GM23248 (cell line): ENCODE measurements at places on chromosomes 7 and 10.
A peak's percentile ranks its signal among the peaks of the same experiment; 100 is the strongest.

DNA sequence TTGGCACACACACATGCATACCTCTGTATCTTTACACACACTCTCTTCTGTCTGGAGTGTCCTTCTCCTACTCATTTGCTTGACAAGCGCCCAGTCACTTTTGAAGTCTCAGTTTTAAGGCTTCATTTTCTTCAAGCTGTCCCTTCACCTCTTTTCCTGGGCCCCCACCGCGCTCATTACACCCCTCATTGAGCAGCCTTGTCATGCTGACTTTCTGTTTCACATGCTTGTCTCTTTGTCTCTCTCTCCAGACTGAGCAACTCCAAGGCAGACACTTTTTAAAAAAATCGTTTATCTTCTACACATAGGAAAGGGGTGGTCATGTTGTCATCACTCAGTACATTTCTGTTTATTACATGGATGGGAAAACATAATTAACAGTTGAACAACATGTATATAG is 225.2 kb upstream of the FZD1 start:
- DNase-seq: no peak

DNA sequence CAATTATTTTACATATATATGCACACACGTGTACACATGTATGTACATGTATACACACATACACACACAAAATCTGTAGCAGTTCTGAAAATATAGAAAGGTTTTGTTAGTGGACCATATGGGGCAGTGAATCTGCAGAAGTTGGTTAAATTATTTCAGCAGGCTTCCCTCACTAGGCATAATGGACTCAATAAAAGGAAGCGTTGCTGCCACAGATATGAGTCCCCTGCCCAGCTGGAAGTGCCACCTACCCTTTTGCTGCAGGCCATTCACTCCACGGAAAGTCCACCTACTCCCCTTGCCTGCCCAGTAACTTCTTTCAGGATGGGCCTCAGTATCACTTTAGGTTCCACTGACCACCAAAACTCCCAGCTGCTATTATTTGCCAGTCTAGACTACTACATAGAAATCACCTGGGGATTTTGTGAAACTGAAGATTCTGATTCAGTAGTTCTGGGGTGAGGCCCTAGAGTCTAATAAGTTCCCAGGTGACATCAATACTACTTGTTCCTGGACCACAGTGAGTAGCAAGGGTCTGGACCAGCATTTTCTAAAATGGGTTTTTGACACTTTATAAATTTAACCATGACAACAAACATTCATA is 29.3 kb upstream of the CROT start:
- no peak for DNase-seq

DNA sequence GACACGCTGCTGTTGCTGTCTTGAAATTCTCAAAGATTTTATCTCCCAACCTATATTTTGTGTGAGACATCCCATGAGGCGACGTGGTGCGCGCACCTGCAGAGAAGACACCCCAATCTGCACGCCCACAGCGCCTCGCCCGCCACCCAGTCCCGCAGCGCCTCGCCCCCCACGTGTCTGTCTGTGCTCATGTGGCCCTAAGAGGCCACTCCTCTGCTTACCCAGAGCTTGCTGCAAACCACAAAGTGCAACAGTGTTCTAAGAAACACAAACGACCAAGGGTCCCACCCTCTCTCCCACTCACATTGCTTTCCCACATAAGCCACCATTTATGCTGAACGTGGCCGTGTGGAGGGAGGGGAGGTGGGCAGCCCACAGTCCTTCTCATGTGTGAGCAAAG is 287.2 kb downstream of the PTPRN2 start:
- DNase-seq: no peak

DNA sequence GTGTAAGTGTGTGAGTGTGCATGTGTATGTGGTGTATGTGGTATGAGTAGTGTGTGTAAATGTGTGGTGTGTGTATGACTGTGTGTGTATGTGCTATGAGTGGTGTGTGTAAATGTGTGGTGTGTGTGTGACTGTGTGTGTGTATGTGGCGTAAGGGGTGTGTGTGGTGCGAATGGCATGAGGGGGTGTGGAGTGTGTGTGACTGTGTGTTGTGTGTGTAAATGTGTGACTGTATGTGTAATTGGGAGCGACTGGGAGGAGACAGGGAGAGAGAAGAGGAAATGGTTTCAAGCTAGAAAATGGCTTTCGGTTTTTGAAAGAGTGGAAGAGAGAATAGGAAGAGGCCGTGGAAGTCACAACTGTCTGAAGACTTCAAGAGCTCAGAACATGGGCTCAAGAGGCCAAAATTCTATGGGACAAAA is 23.6 kb upstream of the GATAD1 start:
- no peak for DNase-seq

DNA sequence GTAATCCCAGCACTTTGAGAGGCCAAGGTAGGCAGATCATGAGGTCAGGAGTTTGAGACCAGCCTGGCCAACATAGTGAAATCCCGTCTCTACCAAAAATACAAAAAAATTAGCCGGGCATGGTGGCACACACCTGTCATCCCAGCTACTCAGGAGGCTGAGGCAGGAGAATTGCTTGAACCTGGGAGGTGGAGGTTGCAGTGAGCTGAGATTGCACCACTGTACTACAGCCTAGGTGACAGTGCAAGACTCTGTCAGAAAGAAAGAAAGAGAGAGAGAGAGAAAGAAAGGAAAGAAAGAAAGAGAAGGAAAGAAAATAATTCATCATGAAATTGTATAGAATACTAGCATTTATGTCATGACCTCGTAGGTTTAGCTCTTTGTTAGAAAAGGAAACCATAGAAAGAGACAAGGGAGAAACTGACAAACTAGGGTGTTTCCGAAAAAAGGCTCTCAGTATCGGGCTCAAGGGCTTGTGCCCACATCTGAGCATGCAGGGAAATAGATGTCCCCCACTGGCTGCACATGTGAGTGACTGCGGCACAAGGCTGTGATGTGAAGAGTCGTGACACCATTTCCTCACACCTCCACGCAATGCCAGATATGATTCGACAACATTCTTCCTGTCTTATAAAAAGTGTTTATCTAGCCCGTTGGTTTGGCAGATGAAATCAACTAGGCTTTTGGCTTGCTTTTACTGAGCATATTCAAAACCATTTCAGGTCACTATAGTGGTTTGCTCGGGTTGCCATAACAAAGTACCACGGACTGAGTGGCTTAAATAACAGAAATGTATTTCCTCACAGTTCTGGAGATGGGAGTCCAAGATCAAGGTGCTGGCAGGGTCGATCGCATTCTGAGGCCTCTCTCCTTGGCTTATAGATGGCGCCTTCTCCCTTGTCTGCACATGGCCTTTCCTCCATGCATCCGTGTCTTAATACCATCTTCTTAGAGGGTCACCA is 2.0 kb downstream of the SRGN start:
- no peak for DNase-seq

GRCh38 chr10:58094985-58095718 is 172.5 kb downstream of the IPMK start:
- no peak for DNase-seq

GRCh38 chr7:96304573-96304972 is 17.3 kb downstream of the SLC25A13 start:
- peak; percentile 27 for DNase-seq

GRCh38 chr7:728602-729001 is 1.5 kb upstream of the PRKAR1B start:
- DNase-seq: no peak

DNA sequence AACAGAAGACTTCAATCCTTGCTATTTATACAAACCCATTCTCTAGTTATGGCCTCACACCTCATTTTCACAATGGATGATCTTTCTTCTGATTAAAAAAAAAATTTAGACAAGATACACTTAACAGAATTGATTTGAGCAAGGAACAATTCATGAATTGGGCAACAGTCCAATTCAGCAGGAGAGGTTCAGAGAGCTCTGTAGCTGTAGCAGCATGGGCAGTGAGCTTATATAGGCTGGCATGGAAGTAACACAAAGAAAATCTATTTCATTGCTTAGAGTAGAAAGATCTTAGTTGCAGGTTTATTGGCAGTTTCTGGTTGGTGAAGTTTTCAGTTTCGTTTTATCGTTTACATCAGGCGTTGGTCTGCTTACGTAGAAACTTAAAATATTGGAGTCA is 23.0 kb upstream of the LRGUK start:
- no peak for DNase-seq

GRCh38 chr7:96016056-96016586 is 243.8 kb downstream of the DYNC1I1 start:
- peak; percentile 33 for DNase-seq

DNA sequence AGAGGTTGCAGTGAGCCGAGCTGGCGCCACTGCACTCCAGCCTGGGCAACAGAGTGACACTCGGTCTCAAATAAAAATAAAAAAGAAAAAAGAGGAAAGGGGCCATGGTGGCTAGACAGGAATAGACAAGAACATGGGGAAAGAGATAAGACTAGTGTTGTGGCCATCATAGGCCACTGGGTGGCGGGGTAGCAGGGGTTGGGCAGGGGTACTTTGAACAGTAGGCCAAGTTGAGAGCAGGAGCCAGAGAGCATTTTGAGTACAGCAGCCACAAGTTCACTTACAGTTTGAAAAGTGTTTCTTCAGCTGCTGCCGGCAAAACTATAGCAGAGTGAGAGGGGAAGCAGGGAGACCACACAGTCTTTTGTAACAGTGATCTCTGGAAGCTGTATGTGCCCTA is 656.0 kb downstream of the CNTNAP2 start:
- no peak for DNase-seq

GRCh38 chr10:115028419-115028818 is 64.7 kb upstream of the ATRNL1 start:
- DNase-seq: no peak

DNA sequence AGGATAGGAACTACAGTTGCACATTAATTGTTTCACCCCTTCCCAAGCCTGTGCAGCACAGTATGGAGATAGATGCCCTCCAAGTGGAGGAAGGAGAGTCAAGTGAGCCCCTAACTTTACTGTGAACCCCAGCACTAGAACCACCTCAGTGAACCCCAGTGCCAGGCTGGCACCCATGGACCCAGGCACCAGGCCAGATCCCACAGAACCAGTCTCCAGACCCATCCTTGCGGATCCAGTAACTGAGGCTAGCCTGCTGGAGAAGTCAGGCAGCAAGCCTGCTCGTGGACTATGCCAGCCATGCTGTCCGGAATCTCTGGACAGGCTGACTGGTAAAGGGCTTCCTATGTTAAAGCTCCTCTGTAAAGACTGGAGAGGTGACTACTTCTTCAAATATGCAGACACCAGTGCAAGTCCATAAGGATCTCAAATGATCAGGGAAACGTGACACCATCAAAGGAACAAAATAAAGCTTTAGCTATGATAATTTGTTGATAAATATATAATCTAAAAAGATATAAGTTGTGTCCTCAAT is 27.7 kb downstream of the SHOC2 start:
- peak; percentile 34 for DNase-seq

DNA sequence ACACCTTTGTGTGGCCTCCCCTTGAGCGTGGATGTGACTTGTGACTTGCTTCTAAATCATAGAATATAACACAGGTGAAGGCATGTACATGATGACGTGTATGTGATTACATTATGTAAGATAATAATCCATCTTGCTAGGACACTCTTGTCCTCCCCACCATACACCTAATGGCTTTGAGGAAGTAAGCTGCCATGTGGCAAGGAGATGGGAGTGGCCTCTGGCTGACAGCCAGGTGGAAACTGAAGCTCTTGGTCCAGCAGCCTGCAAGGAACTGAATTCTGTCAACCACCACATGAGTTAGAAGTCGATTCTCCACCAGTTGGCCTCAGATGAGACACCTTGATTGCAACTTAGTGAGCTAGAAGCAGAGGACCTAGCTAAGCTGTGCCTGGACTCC is 67.4 kb upstream of the ELN start:
- no peak for DNase-seq

DNA sequence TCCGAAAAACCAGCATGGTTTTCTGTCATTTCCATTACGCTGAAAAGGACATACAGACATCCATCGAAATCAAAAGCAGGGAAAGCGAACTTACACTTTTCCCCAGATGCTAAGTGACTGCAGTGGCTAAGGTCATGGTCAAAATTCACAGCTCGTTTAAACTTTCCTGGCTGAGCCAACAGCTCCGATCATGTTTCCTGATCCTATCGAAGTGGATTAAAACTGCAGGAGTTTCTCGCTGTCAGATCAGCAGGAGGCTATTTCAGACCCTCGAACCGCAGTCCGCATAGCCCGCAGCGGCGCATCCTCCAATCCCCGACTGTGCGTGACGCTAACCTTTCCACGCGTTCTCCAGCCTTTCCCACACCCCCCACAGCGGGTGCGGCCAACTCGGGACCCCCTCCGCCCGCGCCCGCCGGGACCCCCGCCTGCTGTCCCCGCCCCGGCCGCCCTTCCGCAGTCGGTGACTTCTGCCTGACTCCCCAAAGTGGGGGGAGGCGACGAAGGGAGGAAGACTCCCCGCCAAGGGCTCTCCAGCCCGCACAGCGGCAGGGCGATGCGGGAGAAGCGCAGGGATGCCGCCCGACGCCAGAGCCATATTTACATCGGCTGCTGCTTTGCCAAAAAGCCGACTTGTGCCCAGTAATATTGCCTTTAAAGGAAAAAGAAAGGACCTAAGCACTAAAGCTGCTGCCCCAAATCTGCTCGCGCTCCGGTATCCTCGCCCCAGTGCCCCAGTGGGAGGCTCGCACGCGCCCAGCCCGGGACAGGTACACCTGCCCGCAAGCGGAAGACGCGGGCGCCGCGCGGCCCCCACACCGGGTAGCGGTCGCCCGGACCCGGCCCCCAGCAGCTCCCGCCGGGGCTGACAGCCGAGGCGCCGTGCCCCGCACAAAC is 1.2 kb downstream of the PIP4K2A start:
- peak; percentile 66 for DNase-seq

DNA sequence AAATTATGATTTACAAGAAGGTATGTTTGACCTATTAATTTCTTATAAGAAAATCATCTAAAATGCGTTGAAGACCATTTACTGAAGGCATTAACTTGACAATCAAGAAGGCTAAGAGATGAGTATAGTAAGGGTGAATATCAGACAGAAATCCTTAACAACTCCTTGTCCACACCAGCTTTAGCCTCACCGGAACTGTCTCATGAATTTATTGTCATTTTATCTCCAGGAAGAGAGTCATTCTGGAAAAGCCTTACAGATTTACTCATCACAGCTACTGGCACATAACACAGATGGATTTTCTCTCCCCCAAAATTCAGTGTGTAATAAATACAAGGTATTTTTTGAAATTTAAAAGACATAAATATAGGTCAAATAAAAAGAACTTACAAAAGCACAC is 129.4 kb upstream of the LSM8 start:
- no peak for DNase-seq

DNA sequence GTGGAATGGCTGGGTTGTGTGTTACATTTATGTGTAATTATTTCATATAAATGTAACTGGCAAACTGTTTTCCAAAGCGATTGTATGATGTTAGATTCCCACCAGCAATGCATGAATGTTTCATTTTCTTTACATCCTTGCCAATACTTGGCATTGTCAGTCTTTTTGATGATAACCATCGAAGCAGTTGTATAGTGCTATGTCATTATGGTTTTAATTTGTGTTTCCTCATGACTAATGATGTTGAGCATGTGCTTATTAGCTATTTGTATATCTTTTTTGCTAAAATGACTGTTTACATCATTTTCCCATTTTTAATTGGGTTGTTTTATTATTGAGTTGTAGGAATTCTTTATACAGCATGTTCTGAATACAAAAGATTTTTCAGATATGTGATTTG is 22.3 kb downstream of the AHCYL2 start:
- DNase-seq: peak; percentile 9

- DNase-seq: no peak
These were observed 4.7 kb upstream of the NRF1 start for GRCh38 chr7:129606803-129607202.

GRCh38 chr7:22482503-22482902 is 17.5 kb downstream of the STEAP1B start:
- peak; percentile 20 for DNase-seq

- peak; percentile 49 for DNase-seq
These were observed 217.9 kb downstream of the ADAM12 start for GRCh38 chr10:126170371-126170770.

- DNase-seq: no peak
These were observed 137.1 kb downstream of the OAT start for GRCh38 chr10:124281666-124282065.
